ENCODE measurements at places on chromosomes 12 and 14. TPM values are rescaled to one million over a fixed set of nuclear protein-coding genes. Genes with fewer than 3 reads are reported as not detected.
A peak's percentile ranks its signal among the peaks of the same experiment; 100 is the strongest.

- no peaks in the 10 kb centered on the region for H3K27me3 ChIP-seq
- no peak overlapping the region for H3K27ac ChIP-seq
- no peak for DNase-seq
- H3K4me1 ChIP-seq = no peaks in the 10 kb centered on the region
- no peak overlapping the region for H3K4me3 ChIP-seq
Observed at GRCh38 chr14:91843437-91843836, 23.9 kb downstream of the TC2N start.

DNA sequence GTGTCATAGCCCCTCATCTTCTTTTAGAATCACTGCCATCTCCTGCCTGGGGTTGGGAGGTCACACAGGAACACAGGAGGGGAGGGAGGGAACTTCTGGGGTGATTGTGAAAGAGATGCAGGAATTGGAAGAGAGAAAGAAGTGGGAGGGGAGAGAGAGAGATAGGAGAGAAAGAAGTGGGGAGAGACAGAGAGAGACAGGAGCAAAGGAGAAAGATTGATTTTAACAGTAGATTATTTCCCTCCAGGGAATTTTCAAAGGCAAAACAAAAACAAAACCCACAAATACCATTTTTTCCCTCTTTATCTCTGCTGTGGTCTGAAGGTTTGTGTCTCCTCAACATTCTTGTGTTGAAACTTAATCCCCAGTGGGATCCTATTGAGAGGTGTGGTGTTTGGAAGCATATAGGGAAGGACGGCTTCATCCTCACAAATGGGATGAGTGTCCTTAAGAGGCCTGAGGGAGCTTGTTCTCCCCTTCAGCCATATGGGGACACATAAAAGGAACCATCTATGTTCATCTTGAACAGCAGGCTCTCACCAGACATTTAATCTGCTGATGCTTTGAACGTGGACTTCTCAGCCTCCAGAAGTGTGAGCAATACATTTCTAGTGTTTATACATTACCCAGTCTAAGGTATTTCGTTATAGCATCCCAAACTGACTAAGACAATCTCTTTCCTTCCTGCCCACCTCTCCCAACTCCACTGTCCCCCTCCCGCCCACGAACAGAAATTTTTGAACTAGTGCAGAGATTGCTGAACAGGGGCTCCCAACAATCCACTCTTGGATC lies 134.9 kb upstream of the MAX start:
- DNase-seq = no peak
- no peak overlapping the region for H3K4me3 ChIP-seq
- H3K27ac ChIP-seq = no peak overlapping the region
- H3K4me1 ChIP-seq = no peaks in the 10 kb centered on the region
- no peaks in the 10 kb centered on the region for H3K36me3 ChIP-seq

DNA sequence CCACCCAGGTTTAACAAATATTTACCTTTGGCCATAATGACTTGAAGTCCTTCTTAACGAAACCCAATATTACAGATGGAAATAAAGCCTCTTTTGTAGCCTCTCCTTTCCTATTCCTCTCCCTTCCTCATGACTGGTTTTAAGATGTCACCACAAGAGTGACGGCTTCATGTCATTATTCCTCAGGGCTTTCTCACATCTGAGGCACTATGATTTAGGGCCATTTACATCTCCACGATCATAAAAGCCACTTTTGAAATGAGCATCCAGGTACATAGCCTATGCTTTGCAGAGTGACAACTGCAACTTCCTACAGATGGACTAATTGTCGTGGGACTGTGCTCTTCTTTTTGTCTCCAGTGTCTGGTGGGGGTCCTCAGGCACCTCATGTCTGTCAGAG lies 32.3 kb upstream of the DACT1 start:
- no peak overlapping the region for H3K27ac ChIP-seq
- DNase-seq = no peak
- H3K4me3 ChIP-seq = no peak overlapping the region
- no peaks in the 10 kb centered on the region for H3K27me3 ChIP-seq
- peaks cover 25% of the 10 kb centered on the region for H3K4me1 ChIP-seq

IFT43 gene
- total RNA-seq = 21.5 TPM

DNA sequence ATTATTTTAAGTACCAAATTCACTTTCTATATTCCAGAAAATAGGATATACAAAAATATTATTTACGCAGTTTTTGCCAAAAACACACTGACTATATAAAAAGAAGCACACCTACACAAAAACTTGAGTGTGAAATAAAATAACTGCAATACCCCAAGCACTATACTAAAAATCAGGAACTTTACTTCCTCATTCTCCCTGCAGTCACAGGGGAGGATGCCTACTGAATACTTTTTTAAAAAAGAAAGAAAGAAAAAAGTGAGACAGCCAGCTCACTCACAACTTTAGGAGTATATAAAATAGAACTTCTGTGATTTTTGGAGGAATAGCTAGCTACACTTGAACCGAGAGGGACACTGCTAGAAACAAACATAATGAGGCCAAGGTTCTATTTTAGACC lies 12.2 kb downstream of the RPS6KA5 start:
- H3K27ac ChIP-seq = no peak overlapping the region
- H3K4me3 ChIP-seq = no peak overlapping the region
- DNase-seq = no peak

GRCh38 chr12:111387747-111388323 lies 17.9 kb upstream of the SH2B3 start:
- no peak overlapping the region for H3K4me3 ChIP-seq
- no peaks in the 10 kb centered on the region for H3K36me3 ChIP-seq
- no peaks in the 10 kb centered on the region for H3K27me3 ChIP-seq

- no peak overlapping the region for H3K27ac ChIP-seq
- DNase-seq = peak; percentile 89
- H3K27me3 ChIP-seq = peaks cover 22% of the 10 kb centered on the region
- peaks cover 4% of the 10 kb centered on the region for H3K4me1 ChIP-seq
- peak overlapping the region; percentile 86 for H3K4me3 ChIP-seq
Observed at GRCh38 chr12:188910-189621, 24.9 kb downstream of the SLC6A12 start.

- H3K36me3 ChIP-seq = no peaks in the 10 kb centered on the region
- no peak for DNase-seq
- H3K27ac ChIP-seq = no peak overlapping the region
- H3K27me3 ChIP-seq = no peaks in the 10 kb centered on the region
Observed at GRCh38 chr14:99052467-99052866, 219.5 kb downstream of the BCL11B start.

DNA sequence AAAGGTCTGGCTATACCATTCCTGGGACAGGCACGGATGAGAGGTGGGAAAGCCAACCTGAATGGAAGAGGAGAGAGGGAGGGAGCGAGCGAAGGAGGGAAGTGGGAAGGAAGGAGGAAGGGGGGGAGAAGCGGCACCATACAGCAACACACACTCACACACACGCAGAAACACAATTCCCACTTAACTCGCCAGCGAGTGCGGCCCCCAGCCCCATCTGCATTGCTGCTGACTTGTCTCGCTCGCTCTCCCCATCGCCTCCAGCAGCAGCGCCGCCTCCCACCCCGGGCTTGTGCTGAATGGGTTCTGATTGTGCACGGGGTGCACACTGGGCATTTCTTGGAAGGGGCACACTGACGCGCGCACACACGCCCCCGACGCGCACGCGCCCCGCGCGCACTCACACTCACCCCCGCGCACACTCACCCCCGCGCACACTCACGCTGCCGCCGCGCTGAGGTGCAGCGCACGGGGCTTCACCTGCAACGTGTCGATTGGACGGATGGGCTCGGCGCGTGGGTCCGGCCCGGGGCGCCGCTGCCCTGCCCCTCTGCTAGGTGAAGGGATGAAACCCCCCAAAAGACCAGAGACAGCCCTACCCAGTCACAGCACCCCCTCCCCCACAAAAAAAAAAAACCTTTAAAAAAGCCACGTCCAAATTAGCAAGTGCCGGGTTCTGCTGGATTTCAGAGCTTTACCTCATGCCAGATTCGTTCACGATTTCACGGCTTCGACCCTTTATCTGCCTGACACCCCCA lies 685 bp downstream of the GRIN2B start:
- H3K27ac ChIP-seq = no peak overlapping the region
- no peaks in the 10 kb centered on the region for H3K36me3 ChIP-seq
- peak; percentile 60 for DNase-seq

DNA sequence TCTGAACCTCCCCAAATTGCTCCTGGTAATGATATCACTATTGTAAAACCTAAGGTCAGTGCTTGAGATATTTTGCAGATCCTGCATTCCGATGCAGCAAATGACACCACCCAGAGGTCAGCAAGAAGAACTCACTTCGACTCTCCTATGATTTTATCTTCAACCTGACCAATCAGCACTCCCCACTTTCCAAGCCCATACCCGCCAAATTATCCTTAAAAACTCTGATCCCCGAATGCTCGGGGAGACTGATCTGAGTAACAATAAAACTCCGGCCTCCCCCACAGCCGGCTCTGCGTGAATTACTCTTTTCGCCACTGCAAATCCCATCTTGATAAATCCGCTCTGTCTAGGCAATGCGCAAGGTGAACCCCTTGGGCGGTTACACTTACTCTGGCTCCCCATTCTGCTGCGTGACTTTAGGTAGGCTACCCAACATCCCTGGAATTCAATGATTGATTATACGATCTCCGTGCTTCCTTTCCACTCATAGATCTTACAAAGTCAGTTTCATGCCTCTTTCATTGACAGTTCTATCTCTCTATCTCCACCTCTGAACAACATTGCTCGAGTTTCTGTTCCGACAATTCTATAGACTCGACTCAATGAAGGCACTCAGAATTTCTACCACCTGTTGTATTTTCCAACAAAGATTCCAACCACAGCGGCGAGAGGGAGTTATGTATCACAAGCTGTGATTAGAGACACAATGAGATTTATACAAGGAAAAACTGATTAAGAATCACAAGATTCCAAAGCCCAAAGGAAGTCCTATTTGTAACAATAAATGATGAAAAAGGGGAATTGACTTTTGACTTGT lies 939 bp downstream of the NPC2 start:
- 0 out of 2 replicates have a peak, but pooled peaks cover 6% of the 10 kb centered on the region for H3K36me3 ChIP-seq
- peak overlapping the region; percentile 80 for H3K4me3 ChIP-seq
- peak overlapping the region; percentile 99 for H3K27ac ChIP-seq

- no peak overlapping the region for H3K4me3 ChIP-seq
- no peaks in the 10 kb centered on the region for H3K4me1 ChIP-seq
- no peak for DNase-seq
- no peak overlapping the region for H3K27ac ChIP-seq
- no peaks in the 10 kb centered on the region for H3K27me3 ChIP-seq
Observed at GRCh38 chr12:77996670-77997069, 166.0 kb downstream of the NAV3 start.

DNA sequence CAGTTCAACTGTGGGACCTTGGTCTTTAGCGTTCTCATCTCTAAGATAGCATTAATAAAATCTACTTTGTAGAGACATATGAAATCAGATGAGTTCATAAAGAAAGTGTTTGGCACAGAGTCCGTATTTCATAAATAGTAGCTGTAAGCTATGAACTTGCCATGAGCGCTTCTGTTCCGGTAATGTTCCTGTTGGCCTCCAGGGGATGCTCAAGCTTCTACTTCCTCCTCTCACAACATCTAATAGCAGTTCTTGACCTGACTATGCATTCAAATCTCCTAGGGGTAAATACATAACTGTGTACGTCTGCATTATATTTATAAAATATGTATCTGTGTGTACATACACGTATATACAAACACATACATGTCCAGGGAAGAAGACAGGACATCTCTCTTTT lies 288.2 kb upstream of the TMPO start:
- peaks cover 4% of the 10 kb centered on the region for H3K4me1 ChIP-seq
- no peaks in the 10 kb centered on the region for H3K36me3 ChIP-seq
- H3K27me3 ChIP-seq = no peaks in the 10 kb centered on the region
- H3K4me3 ChIP-seq = no peak overlapping the region
- H3K27ac ChIP-seq = no peak overlapping the region
- peak; percentile 58 for DNase-seq

- peaks cover 43% of the 10 kb centered on the region for H3K4me1 ChIP-seq
- peaks cover 100% of the 10 kb centered on the region for H3K27me3 ChIP-seq
- peak overlapping the region; percentile 48 for H3K4me3 ChIP-seq
- H3K36me3 ChIP-seq = no peaks in the 10 kb centered on the region
- DNase-seq = peak; percentile 57
- no peak overlapping the region for H3K27ac ChIP-seq
Observed at GRCh38 chr14:36503771-36504741, 16.0 kb downstream of the NKX2-1 start.

DNA sequence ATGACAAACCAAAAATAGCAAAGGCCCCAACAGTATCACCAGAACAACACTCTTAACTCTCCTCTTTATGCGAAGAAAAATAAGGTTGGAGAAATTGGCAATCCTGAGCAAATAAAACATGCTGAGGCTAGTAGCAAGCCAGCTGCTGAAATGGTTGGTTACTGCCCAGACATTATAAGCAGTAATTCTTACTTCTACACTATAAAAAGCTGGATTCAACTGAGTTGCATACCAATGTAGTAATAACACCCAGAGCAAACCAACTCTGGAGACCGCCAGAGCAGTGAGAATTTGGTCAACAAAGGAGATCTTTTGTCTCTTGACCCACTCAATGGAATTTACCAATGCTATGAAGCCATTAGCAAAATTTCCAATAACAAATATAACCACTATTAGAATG lies 628 bp downstream of the TAS2R30 start:
- no peaks in the 10 kb centered on the region for H3K36me3 ChIP-seq
- DNase-seq = no peak
- no peaks in the 10 kb centered on the region for H3K4me1 ChIP-seq

- no peaks in the 10 kb centered on the region for H3K27me3 ChIP-seq
- no peaks in the 10 kb centered on the region for H3K36me3 ChIP-seq
- H3K4me3 ChIP-seq = no peak overlapping the region
- no peak for DNase-seq
Observed at GRCh38 chr12:48151103-48151771, 6.1 kb downstream of the ASB8 start.

DNA sequence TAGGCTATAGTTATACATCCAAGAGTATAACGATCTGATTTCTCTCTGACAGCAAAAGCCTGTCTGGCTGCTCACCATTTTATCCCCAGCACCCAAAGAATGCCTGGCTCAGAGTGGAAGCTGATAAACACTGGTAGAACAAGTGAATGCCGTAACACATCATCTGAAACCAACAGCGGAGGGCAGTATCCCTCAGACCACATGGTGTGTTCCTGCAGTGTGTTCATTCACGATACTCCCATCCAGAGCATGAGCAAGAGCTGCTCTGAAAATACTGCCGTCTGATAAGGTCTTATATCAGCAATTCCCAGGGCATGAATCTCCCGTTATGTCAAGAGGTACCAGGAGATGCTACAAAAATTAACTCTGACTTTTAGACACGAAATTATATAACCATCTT lies 95.9 kb downstream of the TTC7B start:
- no peaks in the 10 kb centered on the region for H3K36me3 ChIP-seq
- DNase-seq = no peak
- H3K27ac ChIP-seq = no peak overlapping the region
- peaks cover 12% of the 10 kb centered on the region for H3K4me1 ChIP-seq
- H3K27me3 ChIP-seq = no peaks in the 10 kb centered on the region

PIANP gene
- total RNA-seq = 2.2 TPM
